Neural crest cell (in vitro differentiated cells): ENCODE measurements at places on chromosomes 6 and 20.

- no peak for DNase-seq
These were observed 246.0 kb upstream of the TENT5A start for GRCh38 chr6:81998432-81998831.

DNA sequence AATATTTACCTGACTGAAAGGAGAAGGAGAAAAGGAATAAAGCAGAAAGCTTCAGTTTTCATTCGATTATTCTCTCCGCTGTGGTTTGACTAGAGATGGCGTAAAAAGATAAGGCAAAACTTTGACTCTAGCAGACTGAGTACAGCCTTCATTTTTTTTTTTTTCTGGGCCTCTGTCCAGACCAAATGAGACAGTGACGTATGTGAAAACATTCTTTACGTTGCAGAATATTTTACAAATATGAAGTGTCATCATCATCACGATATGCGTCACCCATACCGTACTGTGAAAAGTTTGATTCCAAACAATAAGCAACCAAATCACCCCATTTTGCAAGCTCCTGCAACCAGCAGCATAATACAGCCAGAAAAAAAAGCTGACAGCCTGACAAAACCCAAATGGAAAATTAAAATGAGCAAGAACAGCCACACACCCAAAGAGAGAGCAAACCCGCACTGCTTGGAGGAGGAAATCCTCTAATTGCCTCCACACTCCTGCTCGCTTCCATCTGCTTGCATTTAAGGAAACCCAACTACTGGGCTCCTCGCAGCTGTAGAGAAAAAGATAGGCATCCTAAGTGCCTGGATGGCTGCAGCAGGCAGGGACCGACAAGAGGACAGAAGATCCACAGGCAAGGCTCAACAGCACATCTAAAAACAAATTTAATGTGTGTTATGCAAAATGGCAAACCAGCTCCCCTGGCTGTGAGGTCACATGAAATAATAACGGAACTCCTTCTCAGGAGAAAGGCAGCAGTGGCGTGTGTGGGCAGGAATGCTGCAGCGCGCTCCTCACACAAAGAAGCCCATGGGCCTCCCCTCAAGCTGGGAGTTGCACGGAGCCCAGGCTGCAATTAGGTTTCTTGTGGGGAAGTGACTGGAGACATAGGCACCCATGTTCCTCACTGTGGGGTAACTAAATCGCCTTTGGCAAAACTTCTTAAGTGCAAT is 113.1 kb downstream of the FYN start:
- no peak for DNase-seq

DNA sequence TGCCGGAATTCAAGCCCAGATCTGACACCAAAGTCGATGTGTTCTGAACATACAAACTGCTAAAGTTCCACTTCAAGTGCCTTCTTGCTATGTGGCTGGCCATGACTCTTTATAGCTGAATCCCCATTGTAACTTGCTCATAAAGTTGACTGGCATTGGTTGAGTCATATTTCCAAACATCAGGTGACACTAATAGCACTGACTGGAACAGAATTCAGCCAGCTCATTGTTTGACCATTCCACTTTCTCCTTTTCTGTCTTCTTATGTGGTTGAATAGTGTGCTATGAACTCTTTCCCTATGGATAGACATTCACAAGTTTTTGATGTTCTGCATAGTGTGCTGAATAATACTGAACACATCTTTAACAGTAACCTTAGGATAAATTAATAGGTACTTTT is 266.2 kb upstream of the ZFP64 start:
- no peak for DNase-seq

DNA sequence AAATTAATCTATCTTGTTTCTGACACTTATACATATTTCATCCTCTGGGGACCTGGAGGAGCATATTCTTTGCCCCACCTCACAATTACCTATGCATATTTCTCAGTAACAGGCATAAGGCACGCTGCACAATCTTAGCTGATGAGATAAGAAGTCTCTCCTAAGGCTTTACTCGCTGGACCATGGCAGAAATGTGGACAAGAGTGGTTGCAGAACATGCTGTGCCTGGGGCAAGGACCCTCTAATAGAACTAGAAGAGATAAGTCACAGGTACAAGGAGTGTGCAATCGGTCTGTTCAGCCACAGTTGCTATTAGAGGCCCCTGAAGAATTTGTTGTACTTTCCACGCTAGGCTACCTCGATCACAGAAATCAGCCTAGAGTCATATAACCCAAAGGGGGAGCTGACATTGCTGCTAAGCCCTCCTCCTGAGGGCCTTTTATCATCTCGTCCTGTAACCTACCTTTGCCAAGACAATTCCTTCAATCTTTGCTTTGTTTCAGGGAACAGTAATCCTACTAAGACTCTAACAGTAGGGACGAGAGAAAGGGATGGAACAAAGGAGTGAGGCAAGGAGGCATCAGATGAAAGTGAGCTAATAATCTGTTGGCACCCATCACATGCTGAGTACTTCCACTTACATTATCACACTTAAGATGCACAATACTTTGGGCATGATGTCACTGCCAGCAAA is 16.1 kb upstream of the DEFB129 start:
- no peak for DNase-seq

GRCh38 chr6:30323806-30324205 is 2.9 kb upstream of the TRIM39 start:
- DNase-seq: no peak

- no peak for DNase-seq
These were observed 64.3 kb downstream of the FNDC1 start for GRCh38 chr6:159233365-159234101.

DNA sequence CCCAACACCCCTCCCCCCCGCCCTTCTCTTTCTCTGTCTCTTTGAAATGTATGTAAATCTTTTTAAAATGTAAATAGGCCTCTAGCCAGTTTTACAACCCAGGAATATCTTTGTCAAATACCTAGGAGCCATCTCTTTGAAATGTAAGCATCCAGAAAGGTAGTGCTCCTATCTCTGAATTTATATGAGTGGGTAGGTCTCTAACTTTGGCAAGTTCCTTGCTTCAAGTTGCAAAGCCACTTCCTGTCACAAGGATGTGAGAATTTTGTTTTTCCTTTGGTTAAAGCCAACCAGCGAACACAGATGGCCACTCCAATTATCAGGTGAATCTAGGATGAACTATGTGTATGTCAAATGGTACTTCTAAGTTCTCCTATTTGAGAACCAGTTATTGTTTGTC is 6.2 kb upstream of the DEFB132 start:
- no peak for DNase-seq

DNA sequence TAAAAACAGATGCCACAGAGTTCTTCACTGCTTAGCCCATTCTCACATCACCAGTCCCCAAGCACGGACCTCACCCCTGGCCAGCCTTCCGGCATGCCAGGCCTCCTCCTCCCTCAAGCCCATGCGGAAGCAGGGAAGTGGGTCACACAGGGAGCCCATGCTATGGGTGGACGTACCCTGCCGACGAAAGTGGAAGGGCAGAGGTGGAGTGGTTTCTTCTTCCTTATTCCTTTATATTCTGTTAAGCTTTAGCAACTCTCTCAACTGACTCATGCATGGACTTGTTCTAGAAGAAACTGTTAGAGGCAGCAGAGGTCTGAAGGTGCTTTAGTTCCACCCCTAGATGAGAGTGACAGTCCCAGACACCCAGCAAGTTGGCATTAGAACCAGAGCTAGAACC is 118.6 kb downstream of the LY86 start:
- DNase-seq: no peak

DNA sequence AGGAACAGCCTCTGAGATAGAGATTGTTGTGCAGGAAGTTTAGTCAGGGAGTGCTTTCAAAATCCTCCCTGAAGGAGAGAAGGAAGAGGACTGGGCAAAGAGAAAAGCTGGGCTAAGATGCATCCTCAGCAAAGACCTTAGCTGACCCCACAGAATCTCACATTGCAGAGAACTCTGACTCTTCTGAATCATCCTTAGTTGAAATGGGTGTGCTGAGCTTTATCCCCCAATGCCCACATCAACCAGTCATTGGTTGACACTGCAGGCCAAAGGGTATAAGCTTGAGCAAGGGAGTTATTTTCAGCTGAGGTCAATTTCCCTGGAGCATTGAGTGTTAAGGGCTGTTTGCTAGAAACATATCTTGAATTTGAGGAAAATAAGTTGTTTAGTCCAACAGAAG is 732.2 kb downstream of the CBLN4 start:
- no peak for DNase-seq

- DNase-seq: no peak
These were observed 380.9 kb downstream of the UTRN start for GRCh38 chr6:144665932-144666450.

- no peak for DNase-seq
These were observed 72.5 kb downstream of the PREP start for GRCh38 chr6:105330364-105330763.

DNA sequence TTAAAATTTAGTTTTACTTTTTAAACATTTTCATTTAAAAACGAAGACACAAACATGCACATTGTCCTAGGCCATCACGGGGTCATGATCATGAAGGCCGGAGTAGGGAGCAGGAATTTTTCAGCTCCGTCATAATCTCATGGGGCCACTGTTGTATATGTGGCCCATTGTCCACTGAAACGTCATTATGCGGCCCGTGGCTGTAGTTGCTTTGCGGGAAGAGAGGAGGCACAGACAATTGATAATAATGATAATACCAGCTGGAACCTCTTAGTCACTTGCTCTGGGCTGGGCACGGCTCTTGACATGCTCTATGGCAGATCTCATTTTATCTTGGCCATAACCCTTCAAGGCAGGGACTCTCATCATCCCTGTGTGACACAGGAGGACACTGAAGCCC is 56.5 kb upstream of the FNDC1 start:
- no peak for DNase-seq

DNA sequence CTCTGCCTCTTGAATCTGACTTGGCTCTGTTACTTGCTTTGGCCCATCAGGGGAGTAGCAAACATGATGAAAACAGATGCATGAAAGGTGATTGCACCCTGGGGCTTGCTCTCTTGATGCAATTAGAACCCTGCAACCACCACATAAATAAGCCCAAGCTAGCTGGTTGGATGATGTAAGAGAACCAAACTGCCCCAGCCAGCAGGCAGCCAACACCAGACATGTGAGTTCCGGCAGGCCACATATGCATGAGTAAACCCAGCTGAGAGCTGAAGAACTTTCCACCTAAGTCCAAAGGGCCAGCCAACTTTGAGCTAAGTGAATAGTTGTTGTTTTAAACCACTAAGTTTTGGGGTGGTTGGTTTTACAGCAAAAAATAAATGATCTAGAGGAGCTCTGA is 268.4 kb downstream of the FARS2 start:
- no peak for DNase-seq

DNA sequence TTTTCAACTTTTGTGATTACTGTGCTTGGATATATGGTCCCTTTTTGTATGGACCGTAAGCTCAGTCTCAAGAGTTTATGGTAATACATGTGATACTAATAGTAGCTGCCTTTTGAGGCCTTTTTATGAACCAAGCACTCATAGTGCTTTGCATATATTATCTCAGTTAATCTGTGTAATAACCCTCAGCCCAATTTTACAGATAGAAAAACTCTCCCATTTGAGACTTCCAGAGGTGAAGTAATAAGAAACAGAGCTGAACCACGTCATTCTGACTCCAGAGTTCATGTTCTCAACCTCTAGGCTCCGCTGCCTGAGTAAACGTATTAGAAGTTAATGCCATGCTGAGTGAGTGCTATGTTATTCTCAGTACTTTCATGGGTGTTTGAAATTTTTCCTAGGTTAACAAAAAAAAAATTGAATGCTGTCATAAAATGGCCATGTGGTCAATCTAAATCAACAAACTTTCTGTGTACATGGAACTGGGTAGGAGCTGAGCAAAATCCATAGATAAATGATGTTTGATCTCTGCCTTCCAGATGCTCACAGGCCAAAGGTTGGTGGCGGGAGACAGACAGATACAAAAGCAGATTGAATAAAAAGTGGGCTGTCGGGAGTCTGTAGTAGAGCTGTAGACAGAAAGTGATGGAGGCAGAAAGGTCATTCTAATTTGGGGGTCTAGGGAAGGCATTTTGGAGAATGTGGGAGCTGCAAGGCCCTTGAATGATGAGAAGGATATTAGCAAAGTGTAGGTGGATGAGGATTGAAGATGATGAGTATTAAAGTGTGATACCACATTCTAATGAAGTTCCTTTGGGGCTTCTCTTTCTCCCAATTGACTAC is 22.6 kb upstream of the ELOVL2 start:
- DNase-seq: no peak

DNA sequence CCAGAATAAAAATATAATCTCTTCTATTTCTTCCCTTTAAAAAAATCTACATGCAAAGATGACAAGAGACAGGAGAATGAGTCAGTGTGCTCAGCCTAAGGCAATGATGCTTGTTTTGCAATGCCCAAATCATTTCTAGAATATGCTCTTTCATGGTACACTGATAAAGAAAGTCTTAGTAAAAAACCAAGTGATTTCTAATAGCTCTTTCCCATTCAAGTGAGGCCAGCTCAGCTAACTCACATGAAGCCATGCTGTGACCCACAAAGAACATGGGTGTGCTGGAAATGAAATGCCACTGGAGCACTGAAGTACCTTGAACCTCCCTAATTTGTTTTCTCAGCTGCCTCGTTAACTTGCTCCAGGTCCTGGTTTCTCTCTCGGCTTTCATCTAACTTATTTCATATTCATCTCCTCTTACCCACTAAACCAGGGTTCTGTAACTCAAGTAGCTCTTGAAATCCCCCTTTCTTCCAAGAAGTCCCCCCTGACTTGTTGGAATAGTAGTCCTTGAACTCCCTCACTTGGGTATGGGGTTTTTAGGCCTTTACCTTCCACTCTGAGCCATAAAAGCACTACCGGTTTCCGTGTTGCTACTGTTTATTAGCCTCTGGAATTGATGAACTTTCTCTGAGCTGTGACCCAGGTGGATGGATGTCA is 92.7 kb downstream of the IRF4 start:
- DNase-seq: no peak

DNA sequence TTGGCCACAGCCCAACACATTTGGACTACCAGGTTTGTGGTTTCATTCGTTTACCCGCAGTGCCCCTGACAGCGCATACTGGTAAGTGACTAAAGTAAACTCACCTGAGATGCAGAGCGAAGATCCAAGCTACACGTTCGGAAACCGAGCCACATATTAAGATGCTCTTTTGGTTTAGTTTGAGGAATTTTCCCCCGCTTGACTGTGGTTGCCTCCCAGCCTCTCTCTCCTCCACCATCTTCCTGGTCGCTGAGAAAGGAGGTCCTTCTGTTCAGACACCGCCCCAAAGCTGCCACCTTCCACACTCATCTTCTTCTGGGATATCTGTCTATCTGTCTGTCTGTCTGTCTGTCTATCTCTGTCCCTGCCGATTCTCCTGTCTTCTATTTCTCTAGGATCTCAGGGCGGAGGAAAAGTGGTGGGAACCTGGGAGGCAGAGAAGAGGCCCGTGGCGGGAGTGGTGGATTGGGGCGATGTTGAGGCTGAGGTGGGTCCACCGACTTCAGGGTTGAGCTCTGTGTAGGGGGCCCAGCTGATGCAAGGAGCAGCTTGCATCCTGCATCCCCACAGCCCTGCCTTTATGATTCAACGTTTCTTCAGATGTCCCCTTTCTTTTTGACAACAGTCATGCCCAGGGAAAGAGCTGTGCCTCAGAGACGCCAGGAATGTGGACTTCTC is 196.9 kb upstream of the ZNF184 start:
- no peak for DNase-seq

DNA sequence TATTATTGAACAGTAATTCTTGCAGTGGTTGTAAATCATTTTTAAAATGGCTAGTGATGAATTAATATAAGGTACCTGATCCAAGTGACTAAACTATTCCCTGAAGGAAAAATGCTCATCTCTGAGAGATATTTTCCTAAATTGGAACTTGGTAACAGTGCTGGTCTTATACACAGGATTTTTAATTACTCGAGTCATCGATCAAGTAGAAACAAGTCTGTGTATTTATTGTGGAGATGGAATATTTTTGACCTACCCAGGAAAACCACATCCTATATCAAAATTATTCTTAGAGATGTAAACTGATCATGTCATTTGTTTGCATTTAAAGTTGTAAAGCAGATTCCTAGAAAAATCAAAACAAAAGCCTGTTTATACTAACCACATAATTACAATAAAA is 166.9 kb downstream of the MOXD1 start:
- no peak for DNase-seq
